ENCODE measurements at places on chromosomes 7 and 10. TPM values are rescaled to one million over a fixed set of nuclear protein-coding genes. Genes with fewer than 3 reads are reported as not detected.

The FLNC gene
- total RNA-seq = not detected

The PAX4 gene
- not detected for total RNA-seq

The SLC35G1 gene
- 3.4 TPM for total RNA-seq

The BRI3 gene
- total RNA-seq = 69.3 TPM

The AOAH gene
- 4.5 TPM for total RNA-seq

The LOXL4 gene
- total RNA-seq = not detected

The LSM8 gene
- 47.0 TPM for total RNA-seq

The KNDC1 gene
- total RNA-seq = 0.83 TPM

The TMEM229A gene
- total RNA-seq = not detected

The PHKG1 gene
- total RNA-seq = 1.7 TPM

The LRRN3 gene
- total RNA-seq = 257 TPM

The TACR2 gene
- not detected for total RNA-seq

The SLC16A12 gene
- not detected for total RNA-seq

The CDC14C gene
- not detected for total RNA-seq

The CCL24 gene
- not detected for total RNA-seq

The FOXP2 gene
- total RNA-seq = not detected
